ENCODE measurements at places on chromosomes 2 and 18.

- DNase-seq = no peak
Observed at GRCh38 chr2:128450211-128451024, 131.8 kb upstream of the HS6ST1 start.

GRCh38 chr2:236871500-236872001 lies 214.1 kb upstream of the COPS8 start:
- DNase-seq = peak; percentile 96

DNA sequence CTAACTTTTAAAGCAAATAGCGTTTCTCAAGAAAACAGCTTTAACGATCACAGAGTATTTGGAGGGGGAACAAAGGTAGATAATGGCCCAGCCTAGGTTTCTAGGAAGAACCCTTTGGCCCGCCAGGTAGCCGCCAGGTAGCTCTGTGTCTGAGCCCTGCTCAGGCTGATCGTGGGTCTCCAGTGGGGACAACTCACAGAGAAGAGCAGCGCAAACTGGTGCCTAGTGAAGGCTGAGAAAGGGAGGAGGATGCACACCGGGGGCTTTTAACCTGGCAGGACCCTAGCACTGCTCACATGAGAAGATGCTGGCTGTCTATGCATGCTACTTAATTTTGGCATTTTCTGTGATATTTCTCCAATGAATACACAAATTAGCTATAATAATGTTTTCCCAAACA lies 5.8 kb downstream of the NGEF start:
- DNase-seq = no peak

- no peak for DNase-seq
Observed at GRCh38 chr18:28714498-28714897, 537.6 kb upstream of the CDH2 start.

Measured in renal cortical epithelial cell (primary cell).